ENCODE measurements at places on chromosomes 3 and 15. TPM values are rescaled to one million over a fixed set of nuclear protein-coding genes. Genes with fewer than 3 reads are reported as not detected.

GRCh38 chr3:188948997-188949389 lies 222.8 kb upstream of the TPRG1 start:
- no peak for DNase-seq

- no peak for DNase-seq
These were observed 47.6 kb downstream of the OSTN start for GRCh38 chr3:191246630-191247029.

- DNase-seq, result no peak
These were observed 23.3 kb upstream of the HEG1 start for GRCh38 chr3:125078951-125079674.

DNA sequence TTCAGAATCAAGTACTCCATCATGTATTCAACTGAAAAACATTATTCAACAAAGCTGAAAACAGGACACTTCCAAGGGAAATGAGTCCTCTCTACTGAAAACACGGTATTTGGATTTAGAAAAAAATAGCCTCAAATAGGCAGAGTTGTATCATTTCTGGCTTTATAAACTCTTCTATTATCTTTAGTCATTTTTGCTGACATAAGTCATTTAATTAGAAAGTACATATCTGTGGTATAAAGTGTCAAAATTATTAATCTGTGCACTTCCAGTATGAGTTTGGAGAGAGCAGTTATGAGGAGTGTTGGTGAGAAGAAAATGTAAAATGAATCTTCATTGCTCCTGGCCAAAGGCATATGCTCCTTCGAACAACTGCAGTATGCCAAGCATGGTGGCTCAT lies 59.3 kb downstream of the INO80 start:
- DNase-seq, result no peak

DNA sequence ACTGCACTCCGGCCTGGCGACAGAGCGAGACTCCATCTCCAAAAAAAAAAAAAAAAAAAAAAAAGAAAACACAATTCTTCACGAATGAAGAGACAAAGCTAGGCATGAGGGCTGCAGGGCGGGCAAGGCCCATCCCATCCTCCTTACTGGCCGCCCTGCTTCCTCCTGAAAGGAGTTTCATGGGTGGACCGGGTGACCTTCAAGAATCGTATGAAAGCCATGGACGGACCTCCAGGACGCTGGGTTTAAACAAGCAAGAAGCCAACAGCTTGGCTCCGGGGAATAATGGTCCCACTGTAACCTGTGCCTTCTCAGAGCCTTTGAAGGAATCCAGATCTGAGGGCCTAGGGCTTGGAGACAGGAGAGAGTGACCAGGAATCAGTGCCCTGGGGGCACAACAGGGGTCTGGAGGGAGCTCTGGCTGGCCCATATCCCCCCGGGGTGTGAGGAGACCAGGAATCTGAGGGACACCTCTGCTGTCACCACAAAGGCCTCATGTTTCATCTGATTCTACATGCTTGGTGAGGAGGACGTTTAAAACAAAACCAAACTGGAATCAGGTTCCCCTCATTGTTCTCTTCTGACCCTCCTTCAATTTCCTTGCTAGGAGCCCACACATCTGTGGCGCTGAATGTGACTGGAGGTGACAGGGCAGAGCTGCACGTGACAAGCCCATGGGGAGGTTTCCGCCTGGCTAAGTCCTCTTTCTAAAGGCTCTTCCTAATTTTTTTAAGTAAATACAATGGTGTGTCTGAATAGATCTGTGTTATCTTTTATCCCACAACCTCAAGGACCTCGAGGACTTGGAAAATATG lies 46.1 kb downstream of the WHAMM start:
- no peak for DNase-seq

- DNase-seq, result no peak
These were observed 8.7 kb downstream of the PLS1 start for GRCh38 chr3:142604940-142605339.

- DNase-seq, result no peak
These were observed 33.0 kb upstream of the BCL2A1 start for GRCh38 chr15:80003934-80004472.

- peak; percentile 67 for DNase-seq
These were observed 70.7 kb downstream of the SSR3 start for GRCh38 chr3:156483961-156484787.

- DNase-seq, result no peak
These were observed 540.7 kb upstream of the KCNMB2 start for GRCh38 chr3:177995381-177996085.

GRCh38 chr3:196311-197148 lies at the start of gene CHL1:
Gene CHL1, plus strand, starts transcription at chr3:196763. Its CDS starts 123,014 bp downstream, at chr3:319777.
- no peak for DNase-seq

DNA sequence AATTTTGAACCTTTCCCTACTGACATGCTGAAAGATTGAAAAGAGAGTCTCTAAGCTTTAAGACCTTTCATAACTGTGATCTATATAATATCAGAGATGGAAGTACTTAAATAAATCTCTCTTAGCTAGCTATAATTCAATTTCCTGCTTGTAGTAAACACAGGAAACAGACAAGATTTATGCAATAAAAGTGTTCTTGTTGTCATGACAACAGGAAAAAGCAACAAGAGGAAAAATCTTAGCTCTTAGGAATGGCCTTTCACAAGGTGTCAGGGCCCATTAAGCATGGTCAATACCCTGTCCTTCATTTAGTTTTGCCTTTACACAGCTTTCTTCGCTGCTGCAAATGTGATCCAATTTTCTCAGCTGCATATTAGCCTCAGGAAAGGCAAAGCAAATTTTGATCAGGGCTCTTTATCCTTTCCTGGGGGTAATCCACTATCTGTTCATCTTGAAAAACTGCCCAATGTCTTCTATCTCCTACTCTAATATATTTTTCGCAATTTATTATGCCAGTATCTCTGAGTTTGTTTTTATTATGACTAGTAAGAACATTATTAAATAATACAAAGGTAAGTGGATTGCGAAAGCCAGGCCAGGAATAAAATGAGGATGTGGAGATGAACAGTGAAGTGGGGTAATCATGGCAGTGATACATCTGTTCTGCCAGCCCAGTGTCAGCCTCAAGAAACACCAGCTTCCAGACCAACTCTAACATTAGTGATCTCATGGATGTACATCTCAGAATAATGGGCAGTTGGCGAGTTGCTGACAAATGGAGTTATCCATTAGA lies 28.7 kb downstream of the SIDT1 start:
- DNase-seq, result no peak

DNA sequence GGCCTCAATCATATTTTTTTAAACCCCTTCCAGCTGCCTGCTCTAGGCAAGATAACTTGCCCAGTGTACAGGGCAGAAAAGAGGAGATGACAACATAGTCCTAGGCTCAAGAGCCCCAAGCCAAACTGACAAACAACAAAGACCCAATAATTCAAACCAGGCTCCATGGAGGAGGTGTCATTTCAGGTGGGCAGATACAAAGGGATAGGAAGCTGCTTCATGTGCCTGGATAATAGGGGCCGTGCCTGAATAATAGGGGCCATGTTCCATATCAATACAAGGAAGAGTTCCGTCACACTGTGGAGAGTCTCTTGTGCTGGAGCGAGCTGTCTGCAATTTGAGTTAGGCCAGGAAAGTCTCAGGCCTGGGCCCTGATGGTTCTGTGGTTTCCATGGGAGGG lies 35.4 kb upstream of the TRIM71 start:
- DNase-seq, result no peak

DNA sequence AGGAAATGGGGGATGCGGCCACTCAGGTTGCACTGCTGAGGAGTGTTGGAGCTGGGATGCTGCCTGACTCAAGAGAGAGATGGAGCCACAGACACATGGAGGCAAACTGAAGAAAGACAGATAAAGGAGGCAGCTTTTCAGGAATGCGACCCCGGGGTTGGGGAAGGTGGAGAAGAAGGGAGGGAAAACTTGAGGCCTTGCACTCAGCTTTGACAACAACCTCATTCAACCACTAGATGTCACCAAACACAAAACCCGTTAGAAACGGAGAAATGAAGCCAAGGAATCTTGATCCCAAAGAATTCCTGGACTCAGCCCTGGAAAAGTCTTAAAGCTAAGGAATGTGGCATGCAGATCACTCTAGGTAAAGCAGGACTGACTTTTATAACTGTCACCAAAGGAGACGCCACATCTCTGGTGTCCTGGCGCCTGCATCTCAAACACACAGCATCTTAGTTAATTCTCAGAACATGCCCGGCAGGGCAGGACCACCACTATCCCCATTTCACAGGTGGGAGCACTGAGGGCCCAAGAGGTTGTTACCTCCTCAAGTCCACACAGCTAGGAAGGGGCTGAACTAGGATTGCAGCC lies 59.6 kb upstream of the LMCD1 start:
- no peak for DNase-seq

DNA sequence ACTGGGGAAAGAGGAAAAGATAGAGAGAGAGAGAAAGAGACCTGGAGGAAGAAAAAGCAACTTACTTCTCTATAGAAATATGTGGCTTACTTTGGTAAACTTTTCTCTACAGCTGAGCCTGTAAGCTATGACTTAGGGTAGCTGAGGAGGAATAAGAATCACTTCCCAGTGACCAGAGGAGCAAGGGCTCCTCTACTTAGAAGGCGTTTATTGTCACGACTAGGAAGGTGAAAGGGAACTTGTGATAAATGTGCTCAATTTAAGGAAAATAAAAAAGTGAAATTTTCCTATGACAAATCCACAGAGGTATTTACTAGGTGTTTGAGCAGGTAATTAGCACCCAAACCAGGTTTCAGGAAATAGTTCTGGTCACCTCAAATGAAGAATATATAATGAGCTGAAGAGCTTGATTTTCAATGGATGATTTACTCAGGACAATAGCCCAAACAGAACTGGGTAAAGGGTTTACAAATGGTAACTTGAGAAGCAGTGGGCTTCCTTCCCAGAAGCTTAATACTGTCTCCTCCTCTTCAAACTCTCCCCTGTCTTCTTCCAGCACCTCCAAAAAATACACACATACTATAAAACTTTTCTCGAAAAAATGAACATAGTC lies 46.1 kb downstream of the SOX2 start:
- DNase-seq, result no peak

GRCh38 chr3:150371741-150372254 lies 36.3 kb upstream of the TSC22D2 start:
- DNase-seq, result no peak

GRCh38 chr3:174202561-174202960 lies 656.6 kb upstream of the NAALADL2 start:
- DNase-seq, result no peak

ABI3BP gene
- not detected for total RNA-seq

TNFSF10 gene
- total RNA-seq, result 23.6 TPM

MBD4 gene
- 44.5 TPM for total RNA-seq

EXD1 gene
- not detected for total RNA-seq

SLC6A1 gene
- not detected for total RNA-seq

Data from activated CD8-positive, alpha-beta T cell treated with anti-CD3 and anti-CD28 coated beads for 36 hours (primary cell).